Foreskin fibroblast (primary cell): ENCODE measurements at places on chromosomes 3 and 15.

- no peak for DNase-seq
Measured at GRCh38 chr3:140388202-140388922, 289.5 kb upstream of the TRIM42 start.

DNA sequence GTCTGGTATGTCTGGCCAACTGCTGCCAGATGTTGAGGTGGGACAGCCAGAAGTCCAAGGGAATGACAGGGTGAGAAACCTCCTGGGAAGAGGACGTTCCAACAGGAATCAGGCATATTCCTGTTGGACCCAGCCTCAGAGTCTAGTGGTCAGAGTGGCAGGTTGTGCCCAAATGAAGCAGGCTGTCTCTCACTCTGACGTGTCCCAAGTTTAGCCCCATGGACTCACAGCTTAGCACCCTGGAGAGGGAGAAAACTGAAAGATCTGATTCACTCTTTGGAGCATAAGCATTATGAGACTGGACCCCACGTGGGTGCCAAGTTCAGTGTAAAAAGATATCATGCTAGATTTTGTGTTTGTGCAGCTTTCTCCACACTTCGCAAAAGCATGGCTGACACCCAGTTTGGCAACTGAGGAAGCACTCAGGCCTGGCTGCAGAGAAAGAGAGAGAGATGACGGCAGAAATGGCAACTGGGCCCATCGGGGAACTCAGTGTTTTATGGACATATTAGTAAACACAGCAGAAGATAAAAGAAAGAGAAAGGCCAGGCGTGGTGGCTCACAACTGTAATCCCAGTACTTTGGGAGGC is 88.2 kb upstream of the LMCD1 start:
- no peak for DNase-seq

GRCh38 chr15:57439128-57440027 is 63.1 kb downstream of the CGNL1 start:
- DNase-seq, result no peak

DNA sequence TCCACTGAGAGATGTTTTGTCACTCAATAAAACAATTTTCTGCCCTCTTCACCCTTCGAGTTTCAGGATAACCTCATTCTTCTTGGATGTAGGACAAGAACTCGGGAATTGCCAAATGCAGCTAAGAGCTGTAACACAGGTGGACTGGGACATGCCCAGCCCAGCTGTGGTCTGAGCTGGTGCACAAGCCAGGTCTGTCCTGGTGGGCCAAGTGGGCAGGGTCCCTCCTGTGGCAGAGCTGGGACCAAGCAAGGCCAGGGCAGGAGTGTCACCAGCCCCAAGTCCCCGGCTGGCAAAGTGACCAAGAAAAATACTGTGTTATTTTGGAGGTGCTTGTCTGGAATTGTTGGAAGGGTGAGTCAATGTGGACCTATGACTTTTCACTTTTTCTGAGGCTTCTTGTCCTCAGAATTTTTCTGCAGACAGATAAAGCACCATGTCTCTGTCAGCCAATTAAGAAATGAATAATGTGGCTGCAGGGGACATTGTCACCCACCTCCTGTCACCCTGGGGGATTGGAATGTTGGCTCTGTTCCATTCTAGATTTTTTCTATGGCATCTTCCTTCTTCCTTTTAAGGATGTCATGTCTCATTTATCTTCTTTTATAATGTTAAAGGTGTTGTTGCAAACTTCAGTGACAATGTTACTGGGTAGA is 645.2 kb upstream of the EPHA6 start:
- no peak for DNase-seq

DNA sequence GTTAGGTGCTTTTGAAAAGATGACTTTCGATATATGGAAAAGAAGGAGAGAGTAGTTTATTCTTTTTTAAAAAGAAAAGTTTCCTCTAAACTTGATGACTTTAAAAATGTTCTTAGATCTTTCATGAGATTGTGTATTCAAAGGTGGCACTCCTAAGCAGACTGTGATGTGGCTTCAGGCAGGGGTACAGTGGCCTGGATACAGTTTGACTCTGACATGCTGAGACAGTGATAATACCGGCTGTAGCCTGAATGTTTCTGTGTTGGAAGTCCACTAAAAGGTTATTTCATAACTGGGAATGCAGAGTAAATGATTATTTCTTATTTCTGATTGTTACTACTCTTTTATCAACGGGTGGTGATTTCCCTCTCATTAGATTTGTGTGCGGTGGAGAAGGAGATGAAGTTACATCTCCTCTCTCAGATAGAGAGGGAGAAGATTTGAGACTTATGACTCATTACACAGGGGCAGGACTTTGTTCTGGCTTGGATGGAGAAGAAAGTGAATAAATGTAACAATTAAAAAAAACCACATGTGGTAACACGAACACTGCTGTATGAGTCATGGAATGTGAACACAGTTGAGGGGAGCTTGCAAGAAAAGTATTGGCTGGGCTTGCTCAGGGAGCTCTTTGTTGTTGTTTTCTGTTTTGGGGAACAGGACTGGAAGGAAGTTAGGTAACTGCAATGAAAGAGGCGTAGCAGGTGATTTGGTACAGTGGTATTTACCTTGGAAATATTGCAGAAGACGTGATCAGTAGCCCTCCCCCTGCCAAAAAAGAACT is 21.6 kb downstream of the SPTSSB start:
- peak; percentile 92 for DNase-seq

GRCh38 chr3:59696783-59697182 is 647.0 kb upstream of the CFAP20DC start:
- DNase-seq, result no peak
